Activated naive CD4-positive, alpha-beta T cell treated with anti-CD3 and anti-CD28 coated beads, Interleukin-2, amount 10 ng/mL, durations not matched to agents 7 days and 5 days (primary cell): ENCODE measurements at places on chromosomes 5 and 9.

DNA sequence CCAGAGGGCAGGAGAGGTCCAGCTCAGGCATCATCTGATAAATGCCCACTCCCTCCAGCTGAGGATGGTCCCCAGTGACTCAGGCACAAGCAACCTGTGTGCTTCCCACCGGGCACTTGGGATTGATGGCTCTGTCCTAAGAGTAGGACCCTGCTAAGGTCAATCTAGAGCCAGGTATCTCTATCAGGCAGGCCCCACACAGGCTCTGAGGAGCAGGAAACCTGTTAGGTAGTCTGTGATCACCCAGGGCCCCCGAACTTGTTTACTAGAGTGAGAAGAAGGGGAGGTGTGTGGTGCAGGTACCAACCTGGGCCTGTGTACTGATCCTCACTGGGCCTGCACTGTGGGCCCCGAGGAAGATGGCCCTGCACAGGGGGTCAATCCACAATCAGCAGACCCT lies 119.6 kb upstream of the FSTL4 start:
- DNase-seq: no peak

- DNase-seq: no peak
Observed at GRCh38 chr9:87119328-87119881, 172.1 kb upstream of the GAS1 start.

DNA sequence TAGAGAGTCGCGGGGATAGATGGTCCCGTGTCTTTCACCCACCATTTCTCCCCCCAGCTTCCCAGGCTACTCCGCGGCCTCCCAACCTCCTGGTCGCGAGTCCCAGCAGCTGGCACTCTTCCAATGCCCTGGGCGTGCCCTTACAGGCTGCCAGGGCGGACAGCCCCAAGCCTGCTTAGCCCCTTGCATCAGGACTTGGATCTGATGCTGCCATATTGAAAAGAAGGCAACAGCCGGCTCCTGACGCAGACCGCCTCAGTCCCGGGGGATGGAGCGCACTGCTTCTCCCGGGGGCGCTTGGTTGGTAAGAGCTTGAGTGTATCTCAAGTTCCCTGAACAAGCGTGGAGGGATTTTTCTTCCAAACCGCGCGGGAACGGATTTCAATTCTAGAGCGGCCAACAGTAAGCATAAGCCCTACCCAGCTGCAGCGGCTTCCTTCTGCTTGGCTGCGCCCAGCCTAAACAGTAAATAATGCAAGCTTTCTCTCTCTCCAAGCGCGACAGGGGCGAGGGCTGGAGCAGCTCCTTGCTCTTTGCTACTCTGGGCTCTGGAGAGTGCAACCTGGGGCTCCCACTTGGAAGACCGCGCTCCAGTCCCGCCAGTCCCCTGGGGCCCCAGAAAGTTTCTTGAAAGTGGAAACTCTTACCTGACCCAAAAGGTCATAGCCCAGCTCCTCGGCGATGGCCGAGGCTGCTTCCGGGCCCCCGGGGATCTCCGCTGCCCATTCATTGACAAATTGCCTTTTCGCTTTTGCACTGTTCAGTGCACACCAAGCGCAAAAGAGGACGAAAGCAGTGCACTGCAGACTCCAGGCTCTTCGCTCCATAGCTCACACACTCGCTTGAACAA lies 607 bp downstream of the PCSK1 start:
- DNase-seq: no peak

- DNase-seq: no peak
Observed at GRCh38 chr9:90967145-90967538, 165.5 kb downstream of the SYK start.

DNA sequence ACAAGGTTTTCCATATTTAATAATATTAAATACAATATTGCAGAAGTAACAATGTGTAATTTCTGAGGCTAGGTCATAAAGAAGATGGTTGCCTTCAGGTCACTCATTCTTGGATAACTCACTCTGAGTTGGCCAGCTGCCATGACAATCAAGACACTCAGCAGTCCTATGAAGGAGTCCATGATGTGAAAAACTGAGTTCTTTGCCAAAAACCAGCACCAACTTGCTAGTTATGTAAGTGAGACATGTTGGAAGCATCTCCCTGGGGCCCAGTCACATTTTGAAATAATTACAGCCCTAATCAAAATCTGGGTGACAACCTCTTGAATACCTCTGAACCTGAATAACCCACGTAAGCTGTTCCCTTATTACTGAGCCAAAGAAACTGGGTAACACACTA lies 453.2 kb downstream of the CDH18 start:
- no peak for DNase-seq

DNA sequence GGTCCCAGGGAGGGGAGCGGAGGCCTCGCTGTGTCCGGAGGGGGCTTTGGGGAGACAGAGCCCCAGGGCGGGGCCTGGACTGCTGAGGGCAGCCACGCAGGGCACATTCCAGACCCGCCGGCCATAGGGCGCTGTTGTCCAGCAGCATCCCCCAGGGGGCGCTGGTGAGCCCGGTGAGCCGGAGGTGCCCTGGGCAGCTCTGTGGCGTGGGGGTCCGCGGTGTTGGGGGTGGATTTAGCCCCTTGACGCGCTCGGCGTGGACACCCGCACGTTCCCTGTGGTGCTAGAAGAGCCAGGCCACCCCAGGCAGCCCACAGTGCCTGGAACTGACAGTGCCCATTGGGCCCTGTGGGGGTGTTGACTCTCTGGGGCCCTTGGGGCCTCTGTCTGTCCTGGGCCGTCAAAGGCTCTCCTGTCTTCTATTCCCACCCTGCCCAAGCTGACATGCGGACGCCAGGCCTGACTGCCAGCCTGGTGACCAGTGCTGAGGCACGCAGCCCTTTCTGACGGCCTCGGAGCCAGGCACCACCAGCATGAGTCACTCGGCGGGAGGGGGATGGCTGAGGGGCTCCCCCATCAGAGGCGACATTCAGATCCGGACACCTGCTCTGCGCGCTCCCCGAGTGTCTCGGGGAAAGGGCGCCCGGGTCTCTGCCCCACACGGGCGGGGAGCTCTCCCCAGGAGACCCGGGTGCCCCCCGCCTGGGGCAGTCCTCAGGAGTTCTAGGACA lies 23.9 kb downstream of the TPPP start:
- peak; percentile 58 for DNase-seq

DNA sequence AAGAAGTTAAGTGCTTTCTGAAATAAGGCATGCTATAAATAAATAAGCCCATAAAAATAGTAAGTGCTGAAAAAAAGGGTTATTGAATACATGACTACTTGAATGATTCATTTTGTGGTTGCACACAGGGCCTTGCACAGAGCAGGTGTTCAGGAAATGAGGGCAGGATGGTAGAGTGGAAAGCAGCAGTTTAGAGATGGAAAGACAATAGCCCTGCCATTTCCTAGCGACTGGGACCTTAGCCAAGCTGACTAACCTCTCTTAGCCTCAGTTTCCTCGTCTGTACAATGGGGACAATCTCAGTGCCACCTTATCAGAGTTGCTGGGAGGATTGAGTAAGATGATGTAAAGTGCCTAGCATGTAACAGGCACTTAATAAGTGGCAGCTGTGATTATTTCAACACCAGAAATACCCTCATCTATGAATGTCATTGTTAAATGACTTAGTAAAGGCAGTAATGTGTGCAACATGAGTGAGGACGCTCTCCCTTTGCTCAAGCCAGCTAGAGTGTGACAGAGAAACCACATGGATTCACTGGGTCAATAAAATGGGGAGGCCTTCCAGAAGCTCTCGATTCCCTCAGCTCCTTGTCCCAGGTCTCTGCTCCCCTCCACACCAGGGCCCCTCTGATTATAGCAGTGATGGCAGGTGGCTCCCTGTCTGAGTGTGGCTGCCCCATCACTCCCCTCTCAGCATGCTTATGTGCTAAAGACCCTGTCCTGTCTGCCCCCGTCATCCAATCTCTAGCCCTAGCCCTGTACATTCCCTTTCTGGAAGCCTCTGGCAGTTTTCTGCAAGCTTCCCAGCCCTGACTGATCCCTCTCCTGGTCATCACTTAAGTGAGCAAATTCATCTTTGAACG lies 16.0 kb upstream of the PHF19 start:
- peak; percentile 74 for DNase-seq

GRCh38 chr5:135186662-135187522 lies 152.9 kb upstream of the PITX1 start:
- no peak for DNase-seq

- DNase-seq: no peak
Observed at GRCh38 chr5:123344816-123345426, 78.3 kb downstream of the CEP120 start.

GRCh38 chr9:18297056-18297841 lies 176.7 kb upstream of the ADAMTSL1 start:
- DNase-seq: no peak

GRCh38 chr9:108913391-108913790 lies 20.5 kb downstream of the ELP1 start:
- DNase-seq: no peak

DNA sequence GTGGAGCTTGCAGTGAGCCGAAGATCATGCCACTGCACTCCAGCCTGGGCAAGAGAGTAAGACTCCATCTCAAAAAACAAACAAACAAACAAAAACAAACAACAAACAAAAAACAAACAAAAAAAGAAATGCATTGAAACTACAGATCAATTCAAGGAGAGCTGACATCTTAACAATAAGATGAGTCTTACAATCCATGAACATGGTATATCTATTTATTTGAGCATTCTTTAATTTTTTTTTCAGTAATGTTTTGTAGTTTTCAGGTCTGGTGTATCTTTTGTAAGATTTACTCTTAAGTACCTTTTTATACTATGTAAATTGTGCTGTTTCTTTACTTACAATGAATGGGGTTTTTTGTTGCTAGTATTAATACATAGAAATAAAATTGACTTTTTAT lies 140.1 kb upstream of the DAPK1 start:
- DNase-seq: no peak

GRCh38 chr5:76742583-76742982 lies 26.7 kb downstream of the F2R start:
- DNase-seq: no peak

GRCh38 chr5:149432376-149432775 lies 53.3 kb upstream of the IL17B start:
- no peak for DNase-seq

- DNase-seq: no peak
Observed at GRCh38 chr9:36817160-36817834, 216.8 kb downstream of the PAX5 start.

- no peak for DNase-seq
Observed at GRCh38 chr9:72440992-72441847, 76.2 kb upstream of the ZFAND5 start.

- no peak for DNase-seq
Observed at GRCh38 chr9:107127608-107128007, 155.5 kb upstream of the RAD23B start.

DNA sequence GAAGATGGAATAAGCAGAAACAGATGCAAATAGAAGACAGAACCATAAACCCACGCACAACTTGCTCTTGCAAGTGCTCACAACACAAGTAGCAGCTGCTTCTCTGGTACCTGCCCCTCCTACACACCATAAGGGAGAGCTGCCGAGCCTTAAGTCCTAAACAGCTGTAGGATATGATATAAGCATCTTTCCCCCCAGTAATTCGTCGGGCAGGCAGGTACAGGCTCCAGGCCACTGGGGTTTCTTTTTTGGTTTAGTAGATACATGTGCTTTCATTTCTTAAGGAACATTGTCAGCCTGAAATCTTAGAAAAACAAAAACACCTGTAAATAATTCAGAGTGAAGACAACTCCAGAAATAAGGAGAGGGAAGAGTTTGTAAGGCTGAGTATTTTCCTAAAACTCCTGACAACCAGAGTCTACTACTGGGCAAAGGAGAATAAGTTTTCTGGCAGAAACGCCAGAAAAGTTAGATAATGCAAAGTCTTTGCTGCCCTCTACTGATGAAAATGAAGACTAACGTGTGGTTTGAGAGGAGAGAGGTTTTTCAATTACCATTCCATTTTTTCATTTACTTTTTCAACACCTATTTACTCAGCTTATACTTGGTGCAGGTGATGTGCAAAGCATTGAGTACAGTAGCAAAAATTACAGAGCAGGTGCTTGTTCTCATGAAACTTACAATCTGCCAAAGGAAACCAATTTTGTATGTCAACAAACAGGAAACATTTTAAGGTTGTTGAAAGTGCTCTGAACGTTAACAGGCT lies 20.1 kb upstream of the TCERG1 start:
- no peak for DNase-seq

DNA sequence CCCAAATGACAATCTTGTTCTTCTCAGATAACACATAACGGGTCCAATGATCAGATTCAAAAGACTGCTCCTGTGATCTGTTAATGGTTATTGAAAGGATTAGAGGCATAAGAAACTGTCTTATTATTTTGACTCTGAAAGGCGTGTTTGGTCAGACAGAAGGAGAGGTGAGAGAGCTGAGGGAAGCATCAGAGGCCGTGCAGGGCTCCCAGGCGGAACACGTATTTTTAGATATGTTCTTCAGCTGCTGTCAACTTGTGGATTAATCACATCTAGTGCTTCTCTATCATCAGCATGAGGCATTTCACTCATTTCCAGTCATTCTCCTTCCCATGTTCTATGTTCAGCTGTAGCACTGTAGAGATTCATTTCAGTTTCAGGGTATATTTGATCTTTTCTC lies 199.8 kb downstream of the MAPKAP1 start:
- DNase-seq: no peak

DNA sequence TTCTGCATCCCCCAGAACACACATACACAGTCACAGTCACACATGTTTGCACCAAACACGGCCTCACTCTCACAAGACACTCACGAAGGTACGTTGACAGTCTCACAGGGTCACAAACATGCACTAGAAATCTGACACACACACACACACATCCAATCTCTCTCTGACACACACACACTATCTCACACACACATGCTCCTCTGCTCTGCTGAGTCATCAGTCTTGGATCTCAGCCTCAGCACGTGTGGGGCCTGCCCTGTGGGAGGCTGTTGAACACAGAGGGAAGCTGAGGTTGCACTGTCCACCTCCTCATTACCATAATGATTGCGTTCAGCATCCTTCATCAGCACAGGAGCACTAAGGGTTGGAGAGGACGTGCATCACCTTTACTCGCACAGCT lies 188.8 kb downstream of the MTRR start:
- no peak for DNase-seq
